Upper lobe of right lung (tissue), 1 donor: ENCODE measurements at places on chromosomes 3 and 15.

DNA sequence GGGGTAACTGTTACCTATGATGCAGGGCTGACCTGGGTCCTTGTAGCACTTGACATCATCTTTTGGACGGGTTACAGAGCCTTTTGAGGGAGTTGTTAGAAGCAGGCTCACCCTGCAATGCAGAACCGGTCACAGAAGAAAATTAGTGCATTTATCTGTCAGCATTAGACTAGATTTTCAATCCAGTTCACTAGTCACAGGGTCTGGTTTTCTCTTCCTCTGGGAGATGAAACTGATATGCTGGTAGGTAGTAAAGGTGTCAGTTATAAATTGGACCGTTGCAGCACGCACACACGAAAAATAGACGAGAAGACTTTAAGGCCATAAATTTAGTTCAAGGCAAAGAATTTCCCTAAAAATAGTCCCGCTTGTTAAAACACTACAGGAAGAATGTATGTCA lies 532.3 kb upstream of the ATP11B start:
- DNase-seq, result no peak
- no peak overlapping the region for H3K4me3 ChIP-seq
- no peak overlapping the region for H3K27ac ChIP-seq
- H3K4me1 ChIP-seq, result no peaks in the 10 kb centered on the region
- H3K27me3 ChIP-seq, result peaks cover 8% of the 10 kb centered on the region
- no peaks in the 10 kb centered on the region for H3K36me3 ChIP-seq

DNA sequence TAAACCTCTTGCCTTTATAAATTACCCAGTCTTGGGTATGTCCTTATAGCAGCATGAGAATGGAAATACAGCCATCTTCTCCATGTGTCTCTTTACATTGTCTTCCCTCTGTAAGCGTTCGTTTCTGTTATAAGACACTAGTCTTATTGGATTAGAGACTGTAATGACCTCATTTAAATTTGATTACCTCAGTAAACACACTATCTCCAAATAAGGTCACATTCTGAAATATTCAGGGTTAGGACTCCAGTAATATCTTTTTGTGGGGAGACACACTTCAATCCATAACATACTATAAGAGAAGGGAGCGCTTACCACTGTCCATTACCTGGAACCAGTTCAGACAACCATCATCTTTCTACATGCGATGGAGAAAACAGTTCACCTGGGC lies 34.3 kb upstream of the CD47 start:
- no peaks in the 10 kb centered on the region for H3K36me3 ChIP-seq
- peaks cover 4% of the 10 kb centered on the region for H3K4me1 ChIP-seq
- H3K27me3 ChIP-seq, result no peaks in the 10 kb centered on the region
- H3K27ac ChIP-seq, result no peak overlapping the region
- H3K4me3 ChIP-seq, result no peak overlapping the region

DNA sequence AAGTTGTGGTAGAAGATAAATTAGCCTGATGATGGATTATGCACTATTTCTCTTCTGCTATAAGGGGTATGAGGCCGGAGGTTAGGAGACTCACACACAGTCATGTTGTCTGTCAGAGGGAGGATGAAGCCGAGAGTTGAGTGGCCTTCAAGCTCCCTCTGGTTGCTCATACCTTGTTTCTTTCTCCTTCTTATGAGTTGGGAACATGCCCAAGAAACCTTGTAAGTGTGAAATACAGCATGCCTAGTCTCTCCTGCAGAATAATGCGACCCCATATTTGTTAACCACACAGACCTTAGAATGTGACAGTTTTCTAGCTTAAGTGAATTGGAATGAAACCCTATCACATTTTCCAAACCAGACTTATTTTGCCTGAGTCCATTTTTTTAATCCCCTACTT lies 366.7 kb downstream of the PTPRG start:
- H3K27ac ChIP-seq, result peak overlapping the region; percentile 47
- H3K36me3 ChIP-seq, result no peaks in the 10 kb centered on the region
- no peak for DNase-seq
- no peaks in the 10 kb centered on the region for H3K27me3 ChIP-seq

DNA sequence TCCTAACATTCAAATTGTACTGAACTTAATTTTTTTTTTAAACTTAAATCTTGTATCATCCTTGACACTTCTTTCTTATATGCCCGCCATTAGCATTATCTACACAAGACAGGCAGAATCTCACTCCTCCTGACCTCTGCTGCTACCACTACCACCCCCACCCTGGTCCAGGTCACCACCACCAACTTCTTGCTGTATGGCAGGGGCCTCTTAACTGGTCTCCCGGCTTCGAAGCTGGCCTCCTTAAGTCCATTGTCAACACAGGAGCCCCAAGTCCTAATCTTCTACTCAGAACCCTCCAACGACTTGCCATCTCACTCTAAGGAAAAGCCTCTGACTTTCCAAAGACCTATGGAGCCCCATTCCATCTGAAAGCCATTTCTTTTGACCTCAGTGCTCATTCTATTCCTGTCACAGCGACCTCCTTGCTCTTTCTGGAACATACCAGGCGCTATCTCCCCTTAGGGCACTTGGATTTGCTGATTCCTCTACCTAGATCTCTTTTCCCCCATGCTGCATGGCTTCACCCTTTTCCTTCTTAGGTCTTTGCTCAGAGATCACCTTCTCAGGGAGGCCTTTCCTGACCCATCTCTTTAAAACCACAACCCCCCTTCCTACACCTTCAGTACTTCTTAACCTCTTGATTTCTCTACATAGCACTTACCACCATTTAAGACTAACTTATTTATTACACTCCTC lies 2.6 kb downstream of the PRC1 start:
- H3K4me3 ChIP-seq, result no peak overlapping the region
- no peaks in the 10 kb centered on the region for H3K27me3 ChIP-seq
- peaks cover 7% of the 10 kb centered on the region for H3K4me1 ChIP-seq
- DNase-seq, result no peak

DNA sequence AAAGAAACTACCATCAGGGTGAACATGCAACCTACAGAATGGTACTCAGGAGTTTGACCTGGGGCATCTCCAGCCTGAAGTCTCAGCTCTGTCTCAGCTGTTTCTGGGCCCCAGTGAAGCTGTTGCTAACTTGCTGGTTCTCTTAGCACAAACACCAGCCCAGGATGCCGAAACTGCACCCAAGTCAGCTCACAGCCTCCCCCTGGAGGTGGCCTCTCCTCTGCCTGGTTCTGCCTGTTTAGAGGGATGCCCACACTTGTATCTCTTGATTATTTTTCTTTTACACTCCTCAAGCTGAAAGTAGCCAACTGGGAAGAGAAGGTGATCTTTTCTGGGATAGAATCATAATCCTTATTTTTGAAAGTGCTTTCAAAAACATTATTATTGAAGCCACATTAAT lies 289.0 kb upstream of the RASGRP1 start:
- no peaks in the 10 kb centered on the region for H3K36me3 ChIP-seq
- no peaks in the 10 kb centered on the region for H3K4me1 ChIP-seq
- no peak overlapping the region for H3K27ac ChIP-seq
- DNase-seq, result no peak

- no peaks in the 10 kb centered on the region for H3K36me3 ChIP-seq
- H3K27me3 ChIP-seq, result no peaks in the 10 kb centered on the region
- H3K27ac ChIP-seq, result no peak overlapping the region
- H3K4me3 ChIP-seq, result no peak overlapping the region
- DNase-seq, result no peak
- H3K4me1 ChIP-seq, result peaks cover 6% of the 10 kb centered on the region
These were observed 125.7 kb downstream of the PDZRN3 start for GRCh38 chr3:73498764-73499622.

DNA sequence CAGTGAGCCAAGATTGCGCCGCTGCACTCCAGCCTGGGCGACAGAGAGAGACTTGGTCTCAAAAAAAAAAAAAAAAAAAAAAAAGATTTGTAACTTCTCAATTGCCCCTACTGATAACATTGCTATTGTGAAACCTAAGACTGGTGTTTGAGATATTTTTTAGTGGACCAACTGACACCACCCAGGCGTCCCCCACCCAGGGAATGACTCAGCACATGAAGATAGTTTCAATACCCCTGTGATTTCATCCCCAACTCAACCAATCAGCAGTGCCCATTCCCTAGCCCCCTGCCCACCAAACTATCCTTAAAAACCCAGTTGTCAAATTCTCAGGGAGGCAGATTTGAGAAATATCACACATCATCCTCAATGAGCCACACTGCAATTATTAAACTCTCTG lies 76.9 kb downstream of the TTBK2 start:
- no peaks in the 10 kb centered on the region for H3K4me1 ChIP-seq
- H3K27ac ChIP-seq, result no peak overlapping the region
- H3K4me3 ChIP-seq, result no peak overlapping the region
- no peaks in the 10 kb centered on the region for H3K27me3 ChIP-seq
- DNase-seq, result no peak
- H3K36me3 ChIP-seq, result peaks cover 8% of the 10 kb centered on the region

GRCh38 chr3:37523361-37523760 lies 338.3 kb upstream of the CTDSPL start:
- no peak for DNase-seq
- no peaks in the 10 kb centered on the region for H3K27me3 ChIP-seq
- H3K27ac ChIP-seq, result no peak overlapping the region
- H3K4me3 ChIP-seq, result no peak overlapping the region

GRCh38 chr3:129119365-129120100 lies 2.1 kb downstream of the RAB43 start:
- peaks cover 9% of the 10 kb centered on the region for H3K36me3 ChIP-seq
- peak overlapping the region; percentile 89 for H3K27ac ChIP-seq
- no peak for DNase-seq
- H3K4me1 ChIP-seq, result peaks cover 49% of the 10 kb centered on the region

DNA sequence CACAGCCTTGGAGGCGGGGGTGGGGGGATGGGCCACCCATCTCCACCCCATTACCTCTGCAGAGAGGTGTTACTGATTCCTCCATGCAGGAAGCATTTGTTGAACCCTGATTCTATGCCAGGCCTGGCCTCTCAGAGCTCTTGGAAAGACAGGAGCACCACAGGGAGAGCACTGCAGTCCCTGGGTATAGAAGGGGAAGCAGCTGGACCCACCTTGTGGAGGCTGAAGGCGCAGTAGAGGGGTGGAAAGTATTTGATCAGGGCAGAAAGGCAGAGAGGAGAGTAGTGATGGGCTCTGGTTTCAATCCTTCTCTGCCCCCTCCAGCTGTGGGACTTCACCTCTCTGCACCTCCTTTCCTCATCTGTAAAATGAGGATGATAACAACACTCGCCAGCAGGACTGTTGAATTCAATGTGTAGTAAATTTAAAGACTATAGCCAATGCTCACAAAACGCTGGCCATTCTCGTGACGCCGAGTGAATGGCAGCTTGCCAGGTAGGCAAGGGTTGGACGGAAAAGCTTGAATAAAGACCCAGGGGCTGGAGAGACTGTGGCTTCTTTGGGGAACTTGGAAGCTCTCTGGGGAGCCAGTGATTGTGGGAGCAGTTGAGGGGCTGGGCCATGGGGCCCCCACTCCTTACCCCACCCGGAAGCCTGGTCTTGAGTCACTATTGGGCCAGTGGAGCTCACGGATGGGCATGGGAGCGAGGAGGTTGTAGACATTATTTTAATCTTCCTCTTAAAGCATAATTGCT lies 8.0 kb upstream of the CCDC33 start:
- H3K4me1 ChIP-seq, result no peaks in the 10 kb centered on the region
- no peaks in the 10 kb centered on the region for H3K36me3 ChIP-seq
- H3K27ac ChIP-seq, result no peak overlapping the region

DNA sequence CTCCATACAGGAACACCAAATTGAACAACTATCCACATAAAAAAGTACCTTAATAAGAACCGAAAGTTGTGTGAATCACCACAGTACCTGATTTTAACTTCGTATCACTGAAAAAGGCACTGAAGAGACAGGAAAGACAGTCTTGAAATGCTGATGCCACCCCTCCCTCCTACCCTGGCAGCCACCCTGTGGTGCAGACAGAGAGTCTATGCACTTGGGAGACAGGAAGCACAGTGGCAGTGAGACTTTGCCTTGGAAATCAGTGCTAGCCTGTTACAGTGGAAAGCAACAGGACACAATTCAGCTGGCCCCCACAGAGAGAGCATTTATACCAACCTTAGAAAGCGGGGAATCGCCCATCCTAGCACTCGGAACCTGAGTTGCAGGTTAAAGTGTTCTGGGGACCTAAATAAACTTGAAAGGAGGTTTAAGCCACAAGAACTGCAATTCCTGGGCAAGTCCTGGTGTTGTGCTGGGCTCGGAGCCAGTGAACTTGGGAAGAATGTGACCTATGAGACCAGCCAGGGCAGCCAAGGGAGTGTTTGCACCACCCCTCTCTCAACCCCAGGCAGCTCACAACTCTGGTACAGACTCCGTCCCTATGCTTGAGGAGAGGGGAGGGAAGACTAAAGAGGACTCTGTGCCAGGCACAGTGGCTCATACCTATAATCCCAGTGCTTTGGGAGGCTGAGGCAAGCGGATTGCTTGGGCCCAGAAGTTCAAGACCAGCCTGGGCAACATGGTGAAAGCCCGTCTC lies 240.1 kb downstream of the ISL2 start:
- no peak overlapping the region for H3K4me3 ChIP-seq
- H3K36me3 ChIP-seq, result no peaks in the 10 kb centered on the region
- H3K4me1 ChIP-seq, result peaks cover 11% of the 10 kb centered on the region
- no peak overlapping the region for H3K27ac ChIP-seq
- peak; percentile 79 for DNase-seq

- H3K27ac ChIP-seq, result peak overlapping the region; percentile 34
- H3K27me3 ChIP-seq, result no peaks in the 10 kb centered on the region
- DNase-seq, result no peak
- H3K4me3 ChIP-seq, result no peak overlapping the region
- H3K4me1 ChIP-seq, result peaks cover 80% of the 10 kb centered on the region
These were observed 5.7 kb downstream of the LRIG1 start for GRCh38 chr3:66494959-66495667.

DNA sequence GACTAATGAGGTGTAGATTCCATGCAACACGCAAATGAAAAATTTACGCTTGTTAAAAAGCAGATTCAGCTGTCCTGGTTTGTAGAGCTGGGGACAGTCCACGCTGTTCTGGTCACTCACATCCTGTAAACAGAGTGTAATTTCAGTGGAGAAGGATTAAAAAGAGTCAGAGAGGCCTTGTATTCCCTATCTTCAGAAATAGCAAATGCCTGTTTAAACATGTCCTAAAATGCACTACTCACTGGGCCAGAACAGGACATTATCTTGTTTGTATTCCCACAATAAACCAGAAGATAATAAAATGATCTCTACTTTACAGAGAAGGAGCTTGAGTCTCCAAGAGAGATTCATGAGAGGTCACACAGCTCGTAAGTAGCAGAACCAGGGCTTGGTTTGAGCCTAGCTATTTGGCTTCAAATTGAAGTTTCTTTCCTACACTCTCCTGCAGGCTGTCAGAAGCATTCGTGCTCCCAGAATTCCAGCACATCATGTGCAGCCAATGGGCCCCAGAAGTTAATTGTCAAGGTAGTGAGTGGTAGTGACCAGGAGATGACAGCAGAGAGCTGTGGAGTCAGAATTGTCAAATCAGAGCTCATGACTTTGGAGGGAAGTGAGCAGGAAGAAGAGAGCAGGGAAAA lies 242.5 kb downstream of the ATP8B4 start:
- no peaks in the 10 kb centered on the region for H3K27me3 ChIP-seq
- H3K4me3 ChIP-seq, result no peak overlapping the region
- peaks cover 17% of the 10 kb centered on the region for H3K4me1 ChIP-seq
- no peaks in the 10 kb centered on the region for H3K36me3 ChIP-seq

DNA sequence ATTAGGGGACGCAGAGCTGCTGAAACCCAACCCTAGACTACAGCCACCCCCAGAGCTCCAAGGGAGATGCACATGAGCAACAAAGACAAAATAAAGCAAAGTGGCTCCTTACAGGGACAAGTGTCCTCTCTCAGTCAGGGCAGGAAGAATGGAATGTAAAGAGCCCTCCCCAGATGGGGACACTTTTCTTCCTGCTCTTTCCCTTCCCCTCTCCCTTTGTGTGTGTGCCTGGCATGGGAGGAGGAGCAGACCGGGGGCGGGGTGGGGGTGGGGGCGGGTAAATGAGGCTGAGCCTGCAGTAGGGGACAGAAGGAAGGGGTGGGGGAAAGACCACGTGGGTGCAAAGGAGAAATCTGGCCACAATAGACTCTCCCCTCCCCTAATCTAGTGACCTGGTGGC lies 37.4 kb downstream of the ACAA1 start:
- DNase-seq, result no peak
- no peak overlapping the region for H3K27ac ChIP-seq
- no peak overlapping the region for H3K4me3 ChIP-seq
